Activated CD4-positive, alpha-beta T cell treated with anti-CD3 and anti-CD28 coated beads, Interleukin-2, Interleukin-4, amounts not matched to agents 100 ng/mL and 50 ng/mL, durations not matched to agents 16 hours and 8 hours (primary cell): ENCODE measurements at places on chromosomes 13 and 19.

GRCh38 chr19:45766869-45767346 lies 2.1 kb downstream of the SIX5 start:
- DNase-seq, result no peak

- DNase-seq, result no peak
These were observed 197.3 kb downstream of the LHFPL6 start for GRCh38 chr13:39405596-39406205.

DNA sequence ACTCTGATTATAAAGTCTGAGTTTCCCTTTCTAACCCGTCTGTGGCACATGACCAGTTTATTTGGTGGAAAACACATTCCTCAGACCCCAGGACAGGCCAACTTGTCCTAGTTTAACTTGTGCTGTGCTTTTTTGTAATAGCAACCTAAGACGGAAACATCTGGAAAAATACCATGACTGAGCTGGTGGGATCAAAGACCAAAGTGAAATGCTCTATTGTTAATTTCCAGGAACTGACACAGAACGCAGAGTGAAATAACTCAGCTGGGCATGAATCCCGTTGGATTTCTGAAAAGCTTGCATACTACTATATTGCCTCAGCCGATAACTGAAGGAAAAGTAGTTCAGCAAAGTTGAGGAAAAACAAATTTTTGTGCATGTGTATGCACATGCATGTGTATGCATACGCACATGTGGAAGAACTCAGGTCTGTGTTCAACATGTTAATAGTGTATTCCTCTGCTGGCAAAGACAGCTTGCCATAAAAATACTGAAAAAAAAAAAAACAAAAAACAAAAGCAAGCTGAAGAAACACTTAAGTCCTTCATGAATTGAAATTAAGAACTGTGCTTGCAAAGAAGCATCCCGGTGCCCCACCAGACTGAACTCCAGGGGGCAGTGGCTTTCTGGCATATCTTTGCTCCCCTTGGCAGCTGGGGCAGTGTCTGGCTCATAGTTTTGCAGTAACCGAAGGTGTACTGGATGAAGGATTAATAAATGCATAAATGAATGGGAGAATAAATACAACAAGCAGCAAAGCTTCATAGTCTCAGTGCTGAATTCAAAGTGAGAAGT lies 187.8 kb downstream of the LHFPL6 start:
- no peak for DNase-seq

- DNase-seq, result no peak
These were observed 13.6 kb upstream of the USP29 start for GRCh38 chr19:57105976-57106721.

DNA sequence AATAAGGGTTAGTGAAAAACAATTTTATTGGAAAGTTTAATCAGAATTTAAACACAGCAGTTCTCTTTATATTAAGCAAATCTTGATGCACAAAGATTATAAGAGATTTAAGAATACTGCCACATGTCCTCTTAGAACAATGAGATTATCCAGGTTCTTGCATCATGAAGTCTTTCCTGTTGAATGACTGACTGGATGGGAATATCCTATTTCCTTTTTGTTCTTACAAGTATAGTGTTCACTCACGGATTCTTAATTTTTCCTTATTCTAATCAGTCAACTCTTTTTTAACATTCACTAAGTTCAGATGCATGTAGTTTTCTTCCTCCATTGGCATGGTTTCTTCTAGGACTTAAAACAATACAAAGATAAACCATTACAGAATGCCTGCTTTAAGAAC lies 10.1 kb downstream of the URI1 start:
- DNase-seq, result no peak
